ENCODE measurements at places on chromosomes 12 and 14.

- no peak for DNase-seq
Observed at GRCh38 chr14:60506010-60506409, 2.9 kb upstream of the SIX6 start.

- DNase-seq: no peak
Observed at GRCh38 chr14:73750531-73750901, 36.3 kb upstream of the PNMA1 start.

DNA sequence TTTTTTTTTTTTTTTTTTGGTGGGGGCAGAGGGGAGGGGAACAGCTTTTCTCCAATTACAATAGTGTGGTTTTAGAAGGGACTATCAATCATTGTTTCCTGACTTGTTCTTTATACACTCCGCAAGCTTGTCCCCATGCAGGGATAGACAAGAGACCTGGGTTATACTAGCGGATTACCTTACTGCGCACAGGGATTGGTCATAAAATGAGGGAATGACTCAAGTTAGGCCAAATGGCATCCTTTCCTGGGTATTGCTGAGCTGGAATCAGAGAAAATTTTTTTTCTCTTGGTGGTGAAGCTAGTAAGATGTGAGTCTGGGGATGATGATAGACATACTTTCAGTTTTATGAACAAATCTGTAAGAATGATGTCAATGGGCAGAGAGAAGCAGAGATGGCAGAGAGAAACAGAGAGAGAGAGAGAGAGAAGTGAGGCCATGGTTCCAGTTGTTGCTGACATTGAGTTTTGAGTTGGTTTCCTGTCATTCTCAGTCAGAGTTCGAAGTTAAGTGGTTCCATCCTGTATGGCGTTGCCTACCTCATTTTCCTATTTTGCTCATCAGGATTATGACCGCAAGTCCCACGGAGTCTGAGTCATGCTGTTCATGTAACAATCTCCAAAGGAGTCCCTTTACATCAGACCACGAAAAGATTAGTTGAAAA is 59.1 kb upstream of the OTOGL start:
- DNase-seq: peak; percentile 9

DNA sequence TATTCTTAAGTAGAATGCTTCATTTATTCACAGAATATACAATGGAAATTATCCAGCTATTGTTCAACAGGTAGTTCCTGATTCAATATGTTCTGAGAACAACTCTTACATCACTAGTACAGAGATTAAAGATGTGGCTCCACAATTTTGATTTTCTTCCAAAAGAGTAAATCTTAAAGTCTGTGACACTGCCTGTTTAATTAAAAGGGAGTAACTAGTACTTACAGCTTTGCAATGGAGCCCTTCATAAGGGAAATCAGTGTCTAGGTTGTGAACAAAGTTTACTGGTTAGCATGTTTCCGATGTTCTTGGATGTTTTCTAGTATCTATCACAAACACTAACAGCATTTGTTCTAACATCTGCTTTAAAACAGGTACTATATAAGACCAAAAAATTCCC is 30.8 kb downstream of the MIA2 start:
- peak; percentile 8 for DNase-seq

DNA sequence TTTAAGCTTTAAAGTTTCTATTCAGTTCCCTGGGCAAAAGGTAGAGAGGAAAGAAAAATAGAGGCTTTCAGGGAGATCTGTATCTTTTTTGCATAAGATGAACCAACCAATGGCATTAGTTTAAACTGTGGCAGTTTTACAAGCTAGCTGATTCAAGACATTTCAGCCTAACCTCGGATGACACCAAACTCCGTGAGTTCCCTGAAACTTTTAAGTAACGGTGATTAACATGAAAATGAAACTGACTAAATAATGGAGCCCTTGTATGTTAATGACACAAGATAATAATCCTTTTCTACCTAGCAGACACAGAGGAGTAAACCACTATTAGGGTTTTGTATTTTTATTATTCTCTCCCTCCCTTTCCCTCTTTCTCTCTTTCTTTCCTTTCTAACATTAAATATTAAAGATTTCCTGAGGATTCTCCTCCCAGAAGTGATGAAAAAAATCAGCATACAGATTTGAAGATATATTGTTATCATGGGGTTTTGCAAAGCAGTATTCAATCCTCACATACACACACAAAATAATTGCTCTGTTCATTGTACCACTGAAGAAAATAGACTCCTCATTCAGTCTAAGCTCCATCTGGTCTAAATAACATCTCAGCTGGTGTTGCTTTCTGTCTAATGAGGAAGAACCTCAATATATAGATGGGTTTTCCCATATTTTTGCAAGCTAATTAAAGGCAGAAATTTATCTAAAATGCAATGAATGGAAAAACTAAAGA is 483.8 kb downstream of the NOVA1 start:
- DNase-seq: no peak

- no peak for DNase-seq
Observed at GRCh38 chr12:41248391-41248790, 60.3 kb downstream of the PDZRN4 start.

GRCh38 chr14:89907655-89908054 is 46.9 kb downstream of the EFCAB11 start:
- no peak for DNase-seq

GRCh38 chr12:52667509-52667908 is 12.7 kb downstream of the KRT1 start:
- DNase-seq: no peak

- no peak for DNase-seq
Observed at GRCh38 chr14:32472076-32472475, 143.0 kb downstream of the AKAP6 start.

- DNase-seq: no peak
Observed at GRCh38 chr12:51323966-51324895, at the start of gene BIN2. BIN2 (minus strand) TSS chr12:51324174; CDS start chr12:51324102, 72 bp downstream.

GRCh38 chr14:84998216-84998615 is 531.7 kb upstream of the FLRT2 start:
- no peak for DNase-seq

- DNase-seq: no peak
Observed at GRCh38 chr14:94581127-94581999, at the start of gene SERPINA5. SERPINA5 (plus strand) TSS chr14:94581426; CDS start chr14:94587363, 5,937 bp downstream.

GRCh38 chr12:107735763-107736162 is 25.2 kb downstream of the PRDM4 start:
- DNase-seq: no peak

DNA sequence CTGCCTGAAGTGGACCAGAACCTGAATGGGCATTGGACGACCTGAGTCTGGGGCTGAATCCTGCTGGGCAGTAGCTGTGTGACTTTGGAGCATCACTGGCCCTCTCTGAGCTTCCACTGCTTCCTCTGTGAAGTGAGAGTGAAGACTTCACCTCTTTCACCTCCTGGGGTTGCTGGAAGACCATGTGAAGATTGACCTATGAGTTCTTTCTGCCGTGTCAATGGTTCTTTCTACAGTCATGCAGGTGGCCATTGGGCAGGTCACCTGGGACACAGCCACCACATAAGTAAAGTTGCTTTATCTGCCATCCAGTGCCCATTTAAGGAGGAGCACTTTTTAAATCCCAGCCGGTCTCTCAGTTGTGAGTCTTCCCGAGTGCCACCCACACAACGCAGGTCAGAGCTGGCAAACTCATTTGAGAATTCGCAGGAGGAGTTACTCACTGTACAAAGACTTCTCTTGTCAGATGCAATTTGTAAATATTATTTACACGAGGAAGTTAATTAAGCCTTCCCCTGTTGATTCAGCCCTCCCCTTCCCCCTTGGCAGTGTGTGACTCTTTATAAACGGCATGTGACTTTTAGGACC is 74.8 kb upstream of the TCL1B start:
- DNase-seq: peak; percentile 5

DNA sequence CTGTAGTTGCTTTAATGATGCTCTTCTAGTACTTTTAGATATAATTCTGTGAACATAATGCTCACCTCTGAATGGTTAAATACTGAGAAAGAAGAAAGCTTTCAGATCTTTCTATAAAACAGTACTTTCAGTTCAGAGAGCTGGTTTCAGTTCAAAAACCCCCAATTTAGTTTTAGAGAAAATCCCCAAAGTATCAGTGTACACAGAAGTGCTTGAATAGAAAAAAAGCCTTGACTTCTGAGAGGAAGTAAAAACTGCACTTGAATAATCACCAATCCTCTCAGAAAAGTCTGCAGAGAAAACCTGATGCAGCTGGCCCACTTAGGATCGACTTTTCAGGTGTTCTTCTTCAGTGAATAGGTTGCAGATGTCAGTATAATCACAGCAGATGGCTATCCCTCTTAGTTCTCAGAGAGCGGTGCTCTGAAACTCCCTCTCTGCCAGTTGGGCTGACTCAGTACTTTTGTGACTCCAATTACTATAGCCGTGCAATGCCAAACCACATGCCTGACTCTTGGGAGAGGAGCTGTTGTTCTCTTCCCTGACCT is 616.3 kb downstream of the LRFN5 start:
- peak; percentile 64 for DNase-seq

GRCh38 chr14:60640859-60641741 is 8.2 kb downstream of the SIX1 start:
- no peak for DNase-seq

DNA sequence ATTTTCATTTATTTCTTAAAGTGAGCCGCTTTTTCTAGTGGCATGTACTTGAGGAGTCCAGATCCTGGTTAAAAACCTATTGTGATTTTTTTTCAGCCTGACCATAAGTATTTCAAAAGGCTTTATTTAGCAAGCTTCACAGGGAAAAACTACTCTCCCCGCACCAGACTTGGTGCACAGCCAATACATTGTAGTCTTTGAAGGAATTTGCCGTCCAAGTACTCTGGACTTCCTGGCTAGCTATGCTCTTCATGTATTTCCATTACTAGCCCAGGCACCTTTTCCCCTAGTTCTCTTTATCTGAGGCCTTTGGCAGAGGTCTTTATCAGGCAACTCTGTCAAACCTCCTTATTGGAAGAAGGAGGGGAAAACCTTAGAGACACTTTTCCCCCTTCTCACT is 234.7 kb downstream of the CCDC91 start:
- peak; percentile 13 for DNase-seq

- no peak for DNase-seq
Observed at GRCh38 chr12:13976028-13976584, 5.3 kb downstream of the GRIN2B start.

DNA sequence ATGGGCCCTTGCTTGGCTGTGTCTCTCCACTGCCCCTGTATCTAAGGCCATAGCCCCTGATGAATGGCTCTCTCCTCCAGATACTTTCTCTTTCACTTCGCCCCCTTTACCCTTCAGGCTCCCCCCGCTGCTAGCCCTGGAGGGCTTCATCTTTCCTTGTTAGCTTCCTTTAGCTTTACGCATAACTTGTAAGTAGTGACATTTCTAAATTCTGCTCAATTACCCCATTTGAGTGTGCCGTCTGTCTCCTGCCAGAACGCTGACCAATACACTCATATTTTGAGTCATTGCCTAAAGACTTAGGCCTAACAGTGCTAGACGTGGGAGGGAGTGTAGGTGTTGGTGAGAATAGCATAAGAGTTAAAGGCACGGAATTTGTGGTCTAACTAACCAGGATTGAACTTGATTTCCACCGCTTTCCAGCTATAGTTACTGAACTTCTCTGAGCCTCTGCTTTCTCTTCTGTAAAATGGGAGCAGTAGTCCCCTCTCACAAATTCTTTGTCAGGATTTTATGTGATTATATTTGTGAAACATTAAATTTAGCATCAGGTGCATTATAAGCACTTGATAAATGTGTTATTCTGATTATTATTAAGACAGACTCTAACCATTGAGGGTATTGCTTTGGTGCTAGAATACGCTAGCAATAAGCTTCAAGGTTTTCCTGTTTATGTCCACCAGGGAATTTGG is 129.3 kb downstream of the ZFP36L1 start:
- peak; percentile 43 for DNase-seq

- peak; percentile 67 for DNase-seq
Observed at GRCh38 chr12:6548966-6549683, 6.7 kb downstream of the IFFO1 start.

- peak; percentile 20 for DNase-seq
Observed at GRCh38 chr12:6570264-6570887, 2.3 kb upstream of the NOP2 start.

GRCh38 chr14:101542391-101542790 is 18.9 kb upstream of the DIO3 start:
- DNase-seq: no peak

GRCh38 chr14:103402695-103403094 is 17.5 kb downstream of the MARK3 start:
- peak; percentile 70 for DNase-seq

- DNase-seq: no peak
Observed at GRCh38 chr14:49970474-49971147, 77.7 kb downstream of the ARF6 start.

DNA sequence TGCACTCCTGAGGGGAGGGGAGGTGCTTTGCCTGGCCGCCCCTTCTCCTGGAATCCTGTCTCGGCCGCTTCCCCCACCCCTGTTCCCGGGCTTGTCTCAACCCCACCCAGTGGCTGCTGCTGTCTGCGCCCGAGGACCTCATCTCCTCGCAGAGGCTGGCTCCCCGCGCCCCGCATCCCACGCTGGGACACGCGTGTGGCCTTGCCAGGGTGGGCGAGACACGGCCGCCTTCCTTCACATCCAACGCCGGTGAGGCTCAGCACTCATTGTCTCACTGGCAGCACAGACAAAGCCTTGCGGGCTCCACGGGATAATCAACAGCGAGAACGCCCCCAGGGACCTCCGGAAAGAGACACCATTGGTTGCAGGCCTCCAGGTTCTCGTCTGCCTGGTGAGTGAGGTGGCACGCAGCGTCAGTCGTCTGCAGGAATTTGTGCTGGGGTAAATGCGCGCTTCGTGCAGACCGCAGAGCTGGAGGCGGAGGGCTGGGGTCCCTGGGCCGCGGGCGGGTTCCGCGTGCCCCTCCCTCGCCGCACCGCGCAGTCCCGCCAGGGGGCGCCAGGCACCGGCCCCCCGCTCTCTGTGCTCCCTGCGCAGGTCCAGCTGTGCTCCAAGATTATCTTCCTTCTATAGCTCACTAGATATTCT is 26.8 kb downstream of the CCDC177 start:
- no peak for DNase-seq

- no peak for DNase-seq
Observed at GRCh38 chr12:8559676-8560075, 19.0 kb upstream of the CLEC4E start.

DNA sequence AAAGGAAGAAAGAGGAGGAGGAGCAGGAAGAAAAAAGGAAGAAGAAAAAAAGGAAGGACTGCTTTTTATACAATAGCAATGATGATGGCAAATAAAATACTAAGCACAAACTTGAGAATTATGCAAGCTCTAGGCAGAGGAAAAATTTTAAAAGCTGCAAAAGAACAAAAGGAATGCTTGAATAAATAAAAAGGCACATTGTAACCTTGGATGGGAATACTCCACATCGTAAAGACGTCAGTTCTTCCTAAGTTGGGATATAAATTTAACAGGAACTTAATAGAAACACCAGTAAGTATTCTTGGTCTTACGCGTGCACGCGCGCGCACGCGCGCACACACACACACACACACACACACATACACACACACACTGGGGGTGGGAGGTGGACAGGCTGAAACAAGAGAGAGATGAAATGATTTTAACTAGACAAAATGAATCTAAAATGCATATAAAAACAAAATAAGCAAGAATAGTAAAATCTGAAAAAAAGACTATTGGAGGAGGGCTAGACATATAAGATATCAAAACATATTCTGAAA is 43.0 kb downstream of the SERPINA3 start:
- no peak for DNase-seq

- DNase-seq: no peak
Observed at GRCh38 chr14:34325493-34325892, 136.5 kb downstream of the SPTSSA start.

Measured in bronchial epithelial cell (primary cell).